Stimulated activated CD4-positive, alpha-beta T cell treated with anti-CD3 and anti-CD28 coated beads, TNF-alpha, amount 100 ng/mL, for 1 hour (primary cell): ENCODE measurements at places on chromosomes 11 and 22.

GRCh38 chr11:76797341-76798201, 14.4 kb downstream of the TSKU start:
- DNase-seq: no peak

GRCh38 chr11:62461740-62462507, 43.1 kb downstream of the SCGB1A1 start:
- DNase-seq: no peak

GRCh38 chr11:77205467-77206263, 77.6 kb downstream of the MYO7A start:
- no peak for DNase-seq

DNA sequence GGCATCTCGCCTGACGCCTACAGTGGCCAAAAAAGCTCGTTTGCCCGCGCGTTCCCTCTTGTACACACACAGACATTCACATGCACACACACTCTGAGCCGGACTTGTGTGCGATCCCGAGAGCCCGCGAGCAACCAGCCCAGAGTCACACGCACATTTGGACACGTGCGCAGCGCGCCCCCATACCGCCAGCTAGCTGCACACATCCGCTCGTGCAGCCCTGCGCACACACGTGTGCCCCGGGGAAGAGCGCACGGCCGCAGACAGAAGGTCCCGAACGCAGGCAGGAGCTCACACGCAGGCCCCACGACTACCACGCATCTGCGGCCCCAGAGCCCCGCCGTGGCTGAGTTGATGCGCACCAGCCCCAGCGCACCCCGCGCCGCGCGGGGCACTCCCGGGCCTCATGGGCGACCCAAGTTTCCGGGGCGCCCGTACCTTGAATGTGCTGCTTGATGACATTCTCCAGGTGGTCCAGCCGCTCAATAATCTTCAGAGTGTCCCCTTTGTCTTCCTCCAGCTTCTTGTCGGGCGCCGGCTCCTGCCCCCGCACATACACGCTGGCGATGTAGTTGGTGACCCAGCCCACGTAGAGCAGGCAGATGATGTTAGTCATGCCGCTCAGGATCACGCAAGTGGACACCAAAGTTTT, 758 bp downstream of the GALNT18 start:
- DNase-seq: no peak

DNA sequence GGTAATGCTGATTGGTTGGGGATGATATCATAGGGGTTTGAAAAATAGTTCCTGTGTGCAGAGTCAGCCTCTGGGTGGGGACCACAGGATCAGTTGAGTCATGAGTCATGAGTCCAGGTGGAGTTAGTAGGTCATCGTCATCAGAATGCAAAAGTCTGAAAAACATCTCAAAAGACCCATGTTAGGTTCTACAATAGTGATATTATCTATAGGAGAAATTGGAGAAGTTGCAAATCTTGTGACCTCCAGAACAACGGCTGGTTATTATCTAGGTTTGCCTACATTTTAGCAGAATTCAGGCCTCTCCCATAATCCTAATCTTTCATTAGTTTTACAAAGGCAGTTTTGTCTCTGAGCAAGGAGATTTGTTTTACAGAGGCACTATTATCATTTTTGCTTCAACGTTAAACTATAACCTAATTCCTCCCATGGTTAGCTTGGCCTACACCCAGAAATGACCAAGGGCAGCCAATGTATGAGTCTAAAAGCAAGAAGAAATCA, 38.9 kb downstream of the MS4A2 start:
- DNase-seq: no peak

DNA sequence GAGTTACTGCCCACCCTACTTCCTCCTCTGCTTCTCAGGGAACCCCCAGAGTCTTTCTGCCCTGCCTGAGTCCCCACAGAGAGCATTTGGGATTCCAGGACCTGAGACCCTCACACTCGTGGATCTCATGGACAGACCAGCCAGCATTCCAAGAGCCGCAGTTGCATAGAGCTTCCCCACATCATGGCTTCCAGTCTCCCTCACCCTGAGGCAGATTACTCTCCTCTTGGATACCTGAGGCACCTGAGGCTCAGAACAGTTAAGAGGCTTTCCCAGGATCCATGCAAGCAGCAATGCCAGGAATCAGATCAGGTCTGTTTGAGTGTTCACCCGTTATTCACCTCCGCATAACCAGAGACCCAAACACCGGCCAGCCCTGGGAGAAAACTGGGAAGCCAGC, 102.2 kb downstream of the TRIM29 start:
- DNase-seq: no peak
